Femur (tissue), 1 donor: ENCODE measurements at places on chromosomes 16 and 17.

DNA sequence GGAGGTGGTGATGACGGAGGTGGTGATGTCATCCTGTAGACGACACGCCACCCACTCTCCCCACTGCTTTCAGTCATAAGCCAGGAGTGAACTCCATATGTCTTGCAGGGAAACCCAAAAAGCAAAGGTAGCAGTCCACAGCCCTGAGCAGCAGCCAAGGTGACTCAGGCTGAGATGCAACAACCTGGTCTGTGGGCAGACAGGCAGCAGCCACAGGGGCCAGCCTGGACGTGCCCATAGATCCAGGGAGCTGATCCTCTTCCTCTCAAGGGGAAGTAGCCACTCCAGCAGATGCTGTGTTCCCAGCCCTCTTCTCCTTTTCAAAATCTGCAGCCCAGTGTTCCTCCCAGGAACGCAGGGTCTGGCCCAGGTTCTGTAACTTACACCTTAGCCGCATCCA is 17.3 kb upstream of the CIITA start:
- no peak for DNase-seq

GRCh38 chr17:43024407-43025289 is at the start of gene RND2:
RND2 (plus strand) TSS chr17:43025231; CDS start chr17:43025348, 117 bp downstream.
- peak; percentile 96 for DNase-seq

GRCh38 chr17:78224231-78225087 is 7.0 kb upstream of the TMEM235 start:
- DNase-seq: no peak

GRCh38 chr16:85347213-85347591 is 234.9 kb upstream of the CIBAR2 start:
- no peak for DNase-seq

GRCh38 chr17:64968652-64969501 is 49.6 kb upstream of the LRRC37A3 start:
- DNase-seq: no peak

DNA sequence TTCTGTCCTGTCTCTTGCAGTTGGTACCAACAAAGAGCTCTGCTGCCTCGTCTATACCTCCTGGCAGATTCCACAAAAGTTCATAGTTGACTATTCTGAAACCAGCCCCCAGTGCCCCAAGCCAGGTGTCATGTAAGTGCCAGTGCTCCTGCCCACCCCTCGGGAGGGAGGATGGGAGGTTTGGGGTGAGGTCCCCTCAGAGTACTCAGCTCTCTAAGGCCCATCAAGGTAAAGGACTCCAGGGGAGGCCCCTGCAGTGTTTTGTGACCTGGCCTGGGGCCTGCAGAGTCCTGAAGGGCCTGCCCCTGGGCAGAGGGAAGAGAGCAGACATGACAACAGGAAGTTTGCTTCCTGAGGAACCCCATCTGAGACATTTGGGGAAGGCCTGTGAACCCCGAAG is 6.4 kb downstream of the CCL18 start:
- no peak for DNase-seq

DNA sequence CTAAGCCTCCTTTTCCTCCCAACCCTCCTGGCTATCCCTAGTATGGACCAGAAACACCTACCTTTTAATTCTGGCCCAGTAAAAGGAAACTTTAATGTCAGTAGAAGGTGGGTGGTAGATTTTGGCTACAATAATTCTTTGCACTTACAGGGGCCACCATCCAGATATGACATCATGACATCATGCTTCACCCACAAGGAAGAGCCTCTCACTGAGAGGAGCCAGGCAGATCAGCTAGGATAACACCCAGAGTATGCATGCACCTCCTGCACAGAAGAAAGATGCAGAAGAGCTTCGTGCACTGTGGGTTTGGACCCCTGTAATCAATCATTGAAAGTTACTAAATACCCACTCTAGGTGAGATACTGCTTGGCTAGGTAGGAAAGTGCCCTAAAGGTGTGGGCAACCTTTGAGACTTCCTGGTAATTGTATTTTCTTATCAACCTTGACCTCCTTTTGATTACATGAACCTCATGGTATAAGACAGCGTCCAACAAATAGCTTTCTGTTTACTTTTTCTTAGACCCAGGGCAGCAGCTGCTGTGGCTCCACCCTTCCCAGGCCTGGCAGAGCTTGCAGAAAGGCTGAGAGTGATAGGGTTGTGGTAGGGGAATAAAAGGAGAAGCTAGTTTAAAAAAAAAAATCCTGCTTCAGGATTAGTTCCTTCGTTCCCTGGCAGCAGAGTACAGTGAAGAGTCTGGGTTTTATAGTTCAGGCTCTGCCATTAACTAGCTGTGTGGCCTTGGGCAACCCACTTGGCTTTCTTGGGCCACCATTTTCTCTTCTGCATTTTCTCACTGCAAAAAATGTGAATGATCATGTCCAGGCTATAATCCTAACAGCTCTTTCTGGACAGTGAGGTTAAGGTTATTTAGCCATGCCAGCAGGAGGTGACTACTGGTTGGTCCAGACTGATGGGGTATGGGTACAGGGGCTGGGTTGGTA is 6.2 kb downstream of the MAP3K14 start:
- no peak for DNase-seq

DNA sequence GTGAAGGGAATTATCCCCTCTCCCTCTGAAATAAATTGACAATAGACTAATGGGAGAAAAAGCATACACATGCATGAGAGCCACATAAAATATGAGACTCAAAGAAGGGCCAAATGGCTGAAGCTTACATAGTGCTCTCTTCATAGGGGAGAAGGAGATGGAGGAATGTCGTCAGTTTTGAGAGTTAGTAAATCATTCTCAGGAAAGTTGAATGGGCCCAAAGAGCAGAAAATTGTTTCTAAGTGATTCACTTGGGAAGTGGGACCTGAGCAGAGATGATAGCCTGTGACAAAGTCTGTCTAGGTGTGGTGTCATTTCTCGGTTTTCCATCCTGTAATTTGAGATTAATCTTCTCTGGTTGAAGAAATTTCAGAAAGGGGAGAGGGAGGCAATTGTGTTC is 35.0 kb downstream of the BCAS3 start:
- DNase-seq: no peak

DNA sequence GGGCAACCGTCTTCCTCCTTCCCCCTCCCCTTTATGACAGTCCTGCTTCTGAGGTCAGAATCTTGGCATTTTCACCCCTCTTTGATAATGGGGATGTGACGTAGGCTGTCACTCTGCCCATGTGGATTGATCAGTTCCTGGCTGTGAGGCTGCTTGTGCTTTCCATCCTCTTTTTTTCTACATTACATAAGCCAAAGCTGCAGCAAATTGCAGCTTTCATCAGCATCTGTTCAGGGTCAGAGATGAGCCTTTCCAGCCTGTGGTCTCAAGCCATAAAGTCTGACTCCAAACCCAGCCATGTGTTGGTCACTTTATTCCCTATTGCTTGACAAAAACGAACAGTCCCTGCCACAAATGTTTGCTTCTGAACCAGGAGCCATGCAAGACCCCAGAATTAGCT is 535.1 kb downstream of the CDH11 start:
- DNase-seq: peak; percentile 59

GRCh38 chr16:64469906-64470702 is 651.8 kb downstream of the CDH11 start:
- DNase-seq: peak; percentile 75

DNA sequence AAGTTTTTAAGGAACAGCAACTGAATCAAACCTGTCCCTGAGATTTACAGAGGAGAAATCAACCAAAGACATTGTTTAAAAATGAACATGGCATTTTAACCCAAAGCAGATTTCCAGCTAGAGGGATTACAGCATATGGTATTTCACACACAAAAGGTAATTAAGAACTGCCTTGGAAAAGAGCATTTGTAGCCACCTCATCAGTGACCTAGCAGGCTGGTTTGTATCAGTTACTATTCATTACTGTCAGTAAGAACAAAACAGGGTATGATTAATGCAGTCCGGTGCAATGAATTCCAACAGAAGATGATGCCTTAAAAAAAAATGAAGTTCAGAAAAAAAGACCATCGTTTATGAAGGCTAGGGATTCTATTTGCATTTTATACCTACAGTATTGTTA is 219.9 kb downstream of the CHD9NB start:
- DNase-seq: no peak

GRCh38 chr17:57097832-57098421 is 12.9 kb downstream of the AKAP1 start:
- peak; percentile 59 for DNase-seq

DNA sequence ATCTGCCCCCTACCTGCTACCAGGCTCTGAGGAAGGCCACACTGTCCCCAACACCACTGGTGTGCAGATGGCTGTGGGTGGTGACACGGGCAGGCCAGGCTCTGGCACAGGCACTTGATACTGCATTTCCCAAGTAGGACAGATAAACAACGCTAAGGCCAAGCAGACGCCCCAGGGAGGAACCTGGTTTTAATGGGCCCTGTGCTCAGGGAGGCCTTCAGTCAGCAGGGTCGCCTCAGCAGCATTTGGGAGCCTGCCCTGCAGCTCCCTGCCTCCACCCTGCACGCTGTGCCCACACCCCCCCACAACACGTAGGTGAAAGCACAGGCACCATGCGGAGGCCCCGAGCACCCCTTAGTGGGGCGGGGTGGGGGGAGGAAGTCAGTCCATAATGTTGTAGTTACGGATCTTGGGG is 3.3 kb upstream of the FASN start:
- no peak for DNase-seq

GRCh38 chr16:28089205-28089991 is 25.9 kb upstream of the GSG1L start:
- DNase-seq: no peak

- DNase-seq: no peak
These were observed 12.3 kb upstream of the C17orf113 start for GRCh38 chr17:42062681-42063080.

DNA sequence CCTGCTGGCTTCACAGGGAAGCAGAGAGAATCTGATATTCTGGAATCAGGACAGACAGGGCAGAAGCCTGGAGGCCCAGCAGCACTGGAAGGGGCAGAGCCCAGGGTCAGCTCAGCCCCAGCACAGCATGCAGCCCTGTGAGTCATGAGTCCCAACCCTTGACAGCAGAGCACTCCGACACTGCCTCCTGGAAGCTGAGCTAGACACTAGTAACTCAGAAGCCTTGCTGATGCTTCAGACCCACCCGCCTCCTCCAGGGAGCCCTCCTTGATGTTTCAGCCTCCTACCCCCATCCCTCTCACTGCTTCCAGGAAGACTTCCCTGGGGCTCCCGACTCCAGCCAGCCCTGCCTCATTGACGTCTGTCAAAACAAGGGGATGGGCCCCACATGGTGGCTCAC is 6.9 kb downstream of the CAMKK1 start:
- no peak for DNase-seq

DNA sequence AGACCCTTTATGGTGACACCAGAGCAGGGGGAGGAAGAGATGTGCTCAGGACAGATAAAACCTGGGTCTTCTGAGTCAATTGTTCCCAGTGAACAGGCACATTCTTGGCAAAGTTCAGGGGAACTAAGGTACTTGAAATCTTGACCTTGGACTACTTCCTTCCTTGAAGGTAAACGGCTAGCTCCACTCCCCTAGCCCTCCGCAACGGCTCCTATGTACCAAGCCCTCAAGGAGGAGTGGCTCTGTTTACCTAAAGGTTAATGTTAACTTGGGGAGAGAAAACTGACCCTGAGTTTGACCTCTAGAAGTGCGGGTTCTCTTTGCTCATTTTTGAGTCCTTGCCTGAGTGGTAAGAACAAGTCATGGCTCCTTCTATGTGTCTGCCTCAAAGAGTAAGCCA is 7.8 kb downstream of the TTLL6 start:
- DNase-seq: no peak

DNA sequence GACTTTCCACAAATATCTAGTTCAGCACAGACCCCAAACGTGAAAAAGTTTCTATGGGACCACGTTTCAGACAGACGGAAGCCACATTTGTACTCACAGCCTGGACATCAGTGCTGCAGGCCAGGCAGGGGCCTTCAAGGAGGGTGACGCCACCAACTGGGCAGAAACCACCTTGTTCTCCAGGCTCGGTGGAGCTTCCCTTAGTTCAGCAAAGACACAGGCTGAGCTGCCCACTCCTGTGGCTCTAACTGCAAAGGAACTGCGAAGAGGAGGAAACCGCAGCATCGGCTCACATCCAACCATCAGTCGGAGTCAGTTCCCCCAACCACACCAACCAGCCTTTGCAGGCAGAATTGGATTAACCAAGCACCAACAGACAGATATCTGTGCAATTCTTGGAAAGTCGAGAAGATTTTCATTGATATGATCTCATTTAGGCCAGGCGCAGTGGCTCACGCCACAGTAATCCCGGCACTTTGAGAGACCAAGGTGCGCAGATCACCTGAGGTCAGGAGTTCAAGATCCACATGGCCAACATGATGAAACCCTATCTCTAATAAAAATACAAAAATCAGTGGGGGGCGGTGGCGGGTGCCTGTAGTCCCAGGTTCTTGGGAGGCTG is 73.3 kb upstream of the CNEP1R1 start:
- DNase-seq: no peak

DNA sequence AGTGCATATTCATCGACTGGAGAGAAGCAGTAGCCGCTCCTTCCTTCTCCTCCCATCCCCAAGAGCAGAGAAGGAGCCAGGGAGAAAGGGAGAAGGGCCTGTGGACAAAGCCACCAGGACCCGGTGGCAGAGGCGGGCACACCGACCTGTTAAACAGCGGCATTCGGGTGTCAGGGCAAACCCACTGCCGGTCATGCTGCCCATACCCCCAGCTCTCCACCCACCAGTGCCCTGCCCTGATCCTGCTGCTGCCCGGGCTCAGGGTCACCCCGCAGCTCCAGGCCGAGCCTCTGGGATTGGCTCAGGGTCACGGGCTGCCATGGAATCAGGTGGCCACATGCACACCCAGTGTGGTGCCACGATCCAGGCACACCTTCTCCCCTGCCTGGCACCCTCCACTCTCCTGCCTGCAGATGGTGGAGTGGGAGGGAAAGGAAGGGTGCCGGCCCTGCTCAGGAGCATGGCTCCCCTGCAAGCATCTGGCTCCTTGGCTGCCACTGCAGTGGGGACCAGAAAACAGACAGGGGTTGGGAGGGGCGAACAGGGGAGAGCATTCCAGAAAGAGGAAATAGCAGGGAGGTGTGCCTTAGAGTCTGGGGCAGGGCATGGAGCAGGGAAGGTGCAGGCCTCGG is 18.3 kb upstream of the RASD1 start:
- peak; percentile 20 for DNase-seq

DNA sequence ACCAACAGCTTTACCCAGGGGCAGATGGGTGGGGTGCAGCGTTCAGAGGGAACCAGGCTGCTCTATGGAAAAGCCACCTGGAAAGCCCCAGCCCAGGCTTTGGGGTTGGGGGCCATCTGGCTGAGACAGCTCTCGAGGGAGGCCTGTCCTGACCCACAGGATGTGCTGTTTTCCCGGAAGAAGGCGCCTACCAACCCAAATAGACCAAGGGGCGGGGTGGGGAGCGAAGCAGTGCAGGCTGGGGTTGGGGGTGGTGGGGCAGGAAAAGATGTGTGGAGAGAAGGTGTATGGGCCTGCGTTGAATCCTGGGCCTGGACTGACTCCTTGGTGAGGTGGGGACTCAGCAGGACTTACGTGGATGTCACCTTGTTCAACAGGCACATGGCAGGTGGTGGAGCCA is 87.9 kb downstream of the N4BP1 start:
- no peak for DNase-seq
